Stimulated activated CD8-positive, alpha-beta memory T cell treated with anti-CD3 and anti-CD28 coated beads, Interleukin-4, amount 100 ng/mL, for 48 hours (primary cell): ENCODE measurements at places on chromosomes 4 and X.
A peak's percentile ranks its signal among the peaks of the same experiment; 100 is the strongest.

GRCh38 chr4:157572951-157573350 lies 352.4 kb downstream of the GRIA2 start:
- no peak for DNase-seq

DNA sequence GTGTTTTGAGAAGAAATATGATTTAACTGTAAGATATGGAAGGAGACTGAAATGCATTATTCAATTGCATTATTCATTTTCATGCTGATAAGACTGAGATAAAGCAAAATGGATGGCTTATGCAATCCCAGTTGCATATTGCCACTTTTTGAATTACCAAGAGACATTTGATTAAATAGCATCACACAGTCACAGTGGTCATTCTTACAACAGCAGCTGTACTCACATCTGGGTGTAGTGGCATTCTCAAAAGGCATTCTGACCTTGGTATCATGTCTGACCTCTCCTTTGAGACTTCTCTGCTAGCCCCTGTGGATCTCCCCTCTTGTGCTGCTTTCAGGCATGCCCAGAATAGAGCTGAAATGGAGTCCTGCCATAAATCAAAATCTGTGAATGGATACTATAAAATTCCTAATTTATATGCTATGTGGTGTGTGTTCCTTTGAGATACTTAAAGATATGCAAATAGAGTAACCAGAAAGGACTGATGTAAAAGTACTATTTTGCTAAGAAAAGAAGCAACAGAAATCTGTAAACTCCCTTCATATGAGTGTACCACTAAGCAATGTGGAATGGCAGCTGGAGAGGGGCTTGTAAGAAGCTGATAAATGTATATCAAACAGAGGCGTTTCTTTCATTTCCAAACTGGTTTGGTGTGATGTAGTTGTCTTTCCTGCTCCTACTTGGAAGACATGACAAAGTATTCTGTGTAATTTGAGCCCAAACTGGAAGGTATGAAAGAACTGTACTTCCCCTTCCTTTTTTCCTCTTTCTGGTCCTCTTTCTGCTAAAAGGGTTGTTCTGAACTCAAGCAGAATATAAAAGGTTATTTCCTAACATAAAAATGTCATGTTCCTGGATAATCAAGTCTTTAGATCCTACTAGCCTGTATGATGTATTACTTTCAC lies 25.4 kb upstream of the METAP1 start:
- no peak for DNase-seq

DNA sequence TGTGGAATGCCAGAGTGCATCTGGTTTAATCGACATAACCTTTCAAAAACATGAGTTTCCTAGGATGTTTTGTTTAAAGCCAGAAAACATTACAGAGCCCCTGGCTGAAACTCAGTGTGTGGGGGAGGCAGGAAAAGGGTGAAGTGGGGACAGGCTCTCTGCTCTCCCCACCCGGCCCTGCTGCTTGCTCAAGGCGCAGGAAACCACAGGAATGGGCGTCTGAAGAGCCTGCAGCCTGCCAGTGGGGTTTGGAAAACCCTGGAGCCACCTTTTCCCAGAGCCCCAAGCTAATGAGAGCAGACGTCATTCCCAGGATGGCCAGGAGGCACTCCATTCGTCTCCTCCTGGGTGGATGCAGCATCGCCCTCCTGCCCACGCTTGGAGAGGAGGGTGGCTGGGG lies 240.6 kb downstream of the AFAP1 start:
- no peak for DNase-seq

DNA sequence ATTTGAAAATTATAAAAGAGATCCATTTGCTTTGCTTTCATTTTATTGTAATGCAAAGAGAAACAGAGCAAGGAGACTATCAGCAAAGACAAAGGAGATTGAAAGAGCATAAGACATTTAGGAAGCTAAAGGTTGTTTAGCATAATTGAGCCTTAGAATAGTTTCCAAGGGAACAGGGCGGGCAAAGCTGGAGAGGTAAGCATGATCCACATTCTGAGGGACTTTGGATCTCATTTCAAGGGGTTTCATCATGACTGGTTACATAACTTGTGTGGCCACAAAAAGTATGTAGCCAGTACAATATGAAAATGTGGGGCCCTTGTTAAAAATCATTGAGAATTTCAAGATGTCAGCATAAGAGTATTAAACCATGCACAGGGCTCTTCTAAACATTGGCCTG lies 406.5 kb downstream of the RPA4 start:
- DNase-seq = no peak

GRCh38 chr4:173502282-173502681 lies 27.7 kb downstream of the HAND2 start:
- DNase-seq = no peak

DNA sequence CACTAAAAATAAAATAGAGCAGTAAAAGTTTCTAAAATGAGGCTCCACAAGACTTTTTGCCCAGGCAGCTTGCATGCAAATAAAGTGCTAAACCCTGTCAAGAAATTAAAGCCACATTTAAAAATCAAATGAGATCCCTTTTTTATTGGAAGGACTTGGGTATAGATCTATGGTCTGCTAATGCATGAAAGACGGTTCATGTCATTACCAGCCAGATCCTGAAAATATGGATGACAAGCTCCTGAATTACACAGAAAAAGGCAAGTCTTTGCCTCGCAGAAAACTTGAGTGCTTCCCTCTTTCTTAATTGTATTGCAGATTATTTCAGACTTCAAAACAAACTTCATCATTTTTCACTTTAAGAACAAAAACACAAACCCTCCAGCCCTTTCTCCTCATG lies 169.6 kb downstream of the LDB2 start:
- no peak for DNase-seq

DNA sequence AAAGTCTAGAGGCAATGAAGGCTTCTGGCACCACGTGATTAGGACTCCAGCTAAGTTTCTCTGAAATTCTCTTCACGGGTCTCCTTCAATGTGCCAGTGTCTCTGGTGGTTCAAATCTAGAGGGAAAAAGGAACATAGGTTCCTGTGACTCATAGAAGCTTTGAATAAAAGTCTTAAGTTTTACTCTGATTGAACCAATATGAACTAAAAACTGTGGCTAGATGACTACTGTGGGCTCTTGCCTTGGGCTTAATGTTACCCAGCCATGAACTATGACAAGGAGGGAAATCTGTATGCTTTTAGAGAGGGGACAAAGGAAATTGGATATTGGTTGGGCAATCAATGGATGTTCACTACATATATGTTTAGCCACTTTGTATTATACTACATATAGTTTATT lies 49.9 kb upstream of the TEX13D start:
- no peak for DNase-seq

DNA sequence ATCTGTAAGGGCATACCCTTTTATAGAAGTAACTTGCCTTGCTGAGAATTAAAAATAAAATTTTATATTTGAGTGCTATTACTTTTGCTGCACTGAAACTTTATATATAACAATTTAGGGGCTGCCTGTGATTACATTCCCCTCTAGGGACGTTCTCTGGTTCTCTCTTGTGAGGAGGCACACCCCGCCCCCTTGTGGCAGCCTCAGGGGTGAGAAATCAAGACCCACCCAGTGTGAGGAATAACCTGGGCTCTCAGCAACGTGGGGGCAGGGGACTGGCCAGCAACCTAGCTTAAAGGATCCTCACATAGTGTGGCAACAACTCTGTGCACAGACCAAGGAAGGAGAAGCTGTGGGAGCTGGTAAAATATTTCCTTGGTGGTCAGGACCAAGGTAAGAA lies 43.7 kb downstream of the MAGEA9 start:
- peak; percentile 67 for DNase-seq

GRCh38 chr4:147813109-147813773 lies 81.4 kb downstream of the ARHGAP10 start:
- no peak for DNase-seq

GRCh38 chr4:23413631-23414030 lies 476.2 kb downstream of the PPARGC1A start:
- DNase-seq = no peak

GRCh38 chr4:16969696-16970135 lies 71.3 kb upstream of the LDB2 start:
- DNase-seq = no peak

GRCh38 chr4:52248820-52249219 lies 197.7 kb downstream of the SPATA18 start:
- no peak for DNase-seq
